ENCODE measurements at places on chromosomes 6 and 20.
A peak's percentile ranks its signal among the peaks of the same experiment; 100 is the strongest.

DNA sequence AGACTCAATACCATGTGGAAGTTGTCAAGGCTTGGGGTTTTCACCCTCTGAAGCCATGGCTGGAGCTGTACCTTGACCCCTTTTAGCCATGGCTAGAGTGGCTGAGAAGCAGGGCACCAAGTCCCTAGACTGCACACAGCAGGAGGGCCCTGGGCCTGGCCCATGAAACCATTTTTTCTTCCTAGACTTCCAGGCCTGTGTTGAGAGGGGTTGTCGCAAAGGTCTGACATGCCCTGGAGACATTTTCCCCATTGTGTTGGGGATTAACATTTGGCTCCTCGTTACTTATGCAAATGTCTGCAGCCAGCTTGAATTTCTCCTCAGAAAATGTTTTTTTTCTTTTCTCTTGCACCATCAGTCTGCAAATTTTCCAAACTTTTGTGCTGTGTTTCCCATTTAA is 196.4 kb downstream of the SLC16A10 start:
- no peak for DNase-seq

- no peak for DNase-seq
Observed at GRCh38 chr6:134949927-134950326, at the start of gene ALDH8A1. Gene ALDH8A1 (minus strand): TSS chr6:134950101. CDS start chr6:134950053, 48 bp downstream.

- no peak for DNase-seq
Observed at GRCh38 chr6:109790131-109790530, 99.0 kb downstream of the FIG4 start.

DNA sequence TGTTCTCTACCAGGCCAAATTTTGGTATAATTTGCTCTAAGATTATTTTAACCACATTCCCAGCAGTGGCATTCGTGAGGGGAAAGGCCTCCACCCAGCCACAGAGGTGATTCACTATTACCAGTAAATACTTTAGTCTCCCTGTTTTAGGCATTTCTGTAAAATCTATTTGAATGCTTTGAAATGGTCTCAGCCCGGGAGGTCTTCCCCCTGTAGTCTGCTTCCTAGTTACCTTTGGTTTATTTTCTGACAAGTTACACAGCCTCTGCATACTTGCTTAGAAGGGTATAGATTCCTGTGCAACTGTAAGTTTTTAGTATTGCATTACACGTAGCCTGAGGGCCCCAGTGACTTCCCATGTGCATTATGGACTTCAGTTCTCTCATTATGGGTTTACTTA is 248.7 kb downstream of the C6orf118 start:
- no peak for DNase-seq

DNA sequence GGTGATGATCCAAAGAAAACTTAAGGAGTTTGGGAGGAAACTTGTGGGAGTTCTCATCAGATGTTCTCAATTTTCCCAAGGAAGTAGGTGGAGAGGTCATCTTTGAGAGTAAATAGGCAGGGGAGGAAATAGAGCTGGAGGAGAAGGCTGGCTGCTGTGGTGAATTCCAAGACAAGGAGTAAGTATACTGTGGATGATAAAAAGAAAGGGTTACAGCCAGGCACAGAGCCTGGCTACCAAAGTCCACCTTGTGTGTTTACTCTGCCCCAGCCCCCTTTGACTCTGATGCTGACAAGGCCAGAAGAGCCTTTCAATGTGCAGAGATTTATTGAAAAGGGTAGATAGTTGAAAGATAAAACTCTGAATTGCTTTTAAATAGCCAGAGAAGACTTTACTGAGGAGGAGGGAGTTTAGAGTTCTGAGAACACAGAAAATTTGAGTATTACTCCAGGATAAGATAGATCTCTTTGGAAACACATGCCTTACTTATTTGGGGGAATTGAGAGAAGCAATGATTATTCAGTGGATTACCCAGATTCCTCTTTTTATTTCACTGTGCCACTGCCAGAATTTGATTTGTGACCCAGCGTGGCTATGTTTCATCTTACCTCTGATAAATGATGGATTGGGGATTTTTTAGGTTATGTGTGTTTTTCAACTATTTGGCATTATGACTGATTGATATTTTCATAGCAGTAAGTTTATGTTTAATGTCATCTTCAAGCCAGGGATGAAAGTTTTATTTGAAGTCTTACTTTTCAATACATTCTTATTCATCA is 182.6 kb upstream of the JAG1 start:
- DNase-seq, result no peak

DNA sequence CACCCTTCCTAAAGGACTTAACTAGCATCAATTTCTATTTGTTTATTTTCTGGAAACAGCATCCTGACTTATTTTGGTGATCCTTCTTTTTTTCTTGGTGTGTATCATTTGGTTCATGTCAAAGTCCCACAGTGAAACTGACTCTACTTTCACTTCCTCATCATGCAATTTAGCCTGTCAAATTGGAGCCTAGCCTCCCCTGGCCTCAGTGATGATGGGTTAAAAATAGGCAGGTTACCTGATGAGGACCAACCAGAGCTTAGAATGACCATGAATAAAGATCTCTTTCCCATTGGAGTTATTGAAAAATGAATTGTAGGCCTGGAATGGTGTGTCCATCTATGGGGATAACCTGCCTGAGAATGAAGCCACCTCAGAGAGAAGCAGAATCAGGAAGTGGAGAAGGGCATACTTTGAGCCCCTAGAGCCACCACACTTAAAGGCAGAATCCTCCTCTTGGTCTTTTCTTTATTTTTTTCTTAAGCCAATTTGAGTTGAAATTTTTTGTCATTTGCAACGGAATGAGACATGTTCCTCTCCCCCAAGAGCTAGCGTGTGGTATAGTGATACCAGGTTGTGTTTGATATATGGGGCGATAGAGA is 105.6 kb downstream of the BTBD3 start:
- no peak for DNase-seq

GRCh38 chr6:68237205-68237604 is 397.9 kb upstream of the ADGRB3 start:
- peak; percentile 82 for DNase-seq

GRCh38 chr6:84764332-84765049 is at the start of gene TBX18:
Gene TBX18 (minus strand): TSS chr6:84764598. CDS start chr6:84764181, 417 bp downstream.
- DNase-seq, result no peak

DNA sequence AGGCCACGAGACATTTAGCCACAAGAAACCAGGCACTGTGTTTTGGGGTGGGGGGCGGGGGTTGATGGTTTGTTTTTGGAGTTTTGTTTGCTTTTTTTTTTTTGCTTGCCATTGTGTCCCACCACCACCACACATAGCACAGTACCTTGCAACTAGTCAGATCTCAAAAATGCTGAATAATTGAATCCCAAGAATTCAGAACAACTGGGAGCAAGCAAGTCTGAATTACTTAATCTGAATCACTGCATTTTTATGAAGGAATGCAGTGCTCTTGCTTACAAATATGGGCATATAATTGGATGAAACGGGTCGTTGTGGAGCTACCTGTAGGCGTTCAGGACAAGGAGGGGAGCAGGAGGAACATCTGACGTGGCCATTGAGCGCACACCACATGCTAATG is 151.5 kb upstream of the CDYL start:
- DNase-seq, result no peak

GRCh38 chr6:162706232-162706631 is 21.3 kb downstream of the PRKN start:
- DNase-seq, result no peak

DNA sequence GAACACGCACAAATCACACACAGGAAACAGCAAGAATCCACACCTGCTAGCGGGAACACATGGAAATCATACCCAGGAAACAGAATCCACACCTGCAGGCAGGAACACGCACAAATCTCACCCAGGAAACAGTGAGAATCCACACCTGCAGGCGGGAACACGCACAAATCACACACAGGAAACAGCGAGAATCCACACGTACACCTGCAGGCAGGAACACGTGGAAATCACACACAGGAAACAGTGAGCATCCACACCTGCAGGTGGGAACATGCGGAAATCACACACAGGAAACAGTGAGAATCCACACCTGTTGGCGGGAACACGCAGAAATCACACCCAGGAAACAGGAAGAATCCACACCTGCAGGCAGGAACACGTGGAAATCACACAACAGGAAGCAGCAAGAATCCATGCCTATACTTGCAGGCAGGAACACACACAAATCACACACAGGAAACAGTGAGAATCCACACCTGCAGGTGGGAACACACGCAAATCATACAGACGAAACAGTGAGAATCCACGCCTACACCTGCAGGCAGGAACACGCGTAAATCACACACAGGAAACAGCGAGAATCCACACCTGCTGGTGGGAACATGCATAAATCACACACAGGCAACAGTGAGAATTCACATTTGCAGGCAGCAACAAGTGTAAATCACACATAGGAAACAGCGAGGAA is 108.6 kb downstream of the DLL1 start:
- no peak for DNase-seq

DNA sequence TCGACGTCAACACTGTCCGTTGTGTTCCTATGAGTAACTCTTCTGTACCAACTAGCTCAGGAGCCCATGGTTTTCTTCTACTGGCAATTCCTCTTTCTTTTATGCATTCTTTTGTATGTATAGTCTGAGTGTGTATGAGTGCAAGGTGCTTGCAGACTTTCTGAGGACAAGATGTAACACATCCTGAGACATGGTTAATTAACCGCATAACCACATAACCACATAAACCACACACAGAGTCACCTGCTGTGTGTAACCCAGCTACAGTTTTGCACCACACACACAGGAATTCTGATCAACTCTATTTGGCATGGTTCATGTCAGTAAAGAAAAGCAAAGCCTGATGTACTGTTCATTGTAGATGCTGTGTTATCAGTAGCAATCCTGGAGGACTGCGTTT is 98.6 kb downstream of the DACT2 start:
- peak; percentile 22 for DNase-seq

- peak; percentile 88 for DNase-seq
Observed at GRCh38 chr20:52191132-52191915, at the start of gene ZFP64. Gene ZFP64 (minus strand): TSS chr20:52191779. CDS start chr20:52191636, 143 bp downstream.

GRCh38 chr6:163457637-163458561 is 43.4 kb downstream of the QKI start:
- no peak for DNase-seq

- DNase-seq, result no peak
Observed at GRCh38 chr6:23879816-23880215, 246.2 kb upstream of the NRSN1 start.

DNA sequence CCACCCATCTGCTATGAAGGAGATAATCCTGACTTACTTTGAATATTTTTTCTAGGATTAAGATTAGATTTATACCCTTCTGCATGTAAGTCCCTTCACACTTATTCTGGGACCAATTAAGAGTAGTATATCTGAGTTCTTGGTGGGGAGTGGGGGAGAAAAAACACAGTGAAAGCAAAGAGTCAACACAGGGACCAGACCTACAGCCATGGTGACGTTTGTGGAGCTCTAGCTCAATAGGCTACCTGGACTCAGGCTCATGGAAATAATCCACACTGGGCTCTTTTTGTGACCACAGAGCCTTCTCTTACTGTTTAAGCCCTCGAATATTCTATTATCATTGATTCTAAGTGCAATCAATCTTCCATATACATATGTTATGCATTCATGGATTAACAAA is 491.4 kb downstream of the LMBRD1 start:
- no peak for DNase-seq
